ENCODE measurements at places on chromosomes 4 and X. TPM values are rescaled to one million over a fixed set of nuclear protein-coding genes. Genes with fewer than 3 reads are reported as not detected.

GLUD2 gene
- total RNA-seq, result 2.8 TPM

DNA sequence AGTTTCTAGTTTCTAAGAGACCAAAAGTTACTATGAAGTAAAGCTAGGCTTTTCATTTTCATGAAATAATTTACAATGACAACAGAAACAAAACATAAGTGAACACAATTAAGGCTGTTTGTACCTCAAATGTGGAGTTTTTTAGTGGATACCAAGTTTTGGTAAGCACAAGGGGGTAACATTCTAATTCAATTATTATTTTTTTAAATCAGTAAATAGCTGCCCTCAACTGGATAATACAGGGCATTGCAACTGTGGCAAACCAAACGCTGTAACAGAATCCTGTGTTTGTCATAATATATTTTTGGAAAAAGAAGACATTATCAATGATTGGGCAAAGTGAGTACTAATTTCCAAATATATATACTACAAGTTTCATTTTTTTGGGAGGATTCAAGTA is 150.3 kb downstream of the FBXW7 start:
- DNase-seq, result peak; percentile 7

CASP3 gene
- total RNA-seq, result 54.6 TPM

DNA sequence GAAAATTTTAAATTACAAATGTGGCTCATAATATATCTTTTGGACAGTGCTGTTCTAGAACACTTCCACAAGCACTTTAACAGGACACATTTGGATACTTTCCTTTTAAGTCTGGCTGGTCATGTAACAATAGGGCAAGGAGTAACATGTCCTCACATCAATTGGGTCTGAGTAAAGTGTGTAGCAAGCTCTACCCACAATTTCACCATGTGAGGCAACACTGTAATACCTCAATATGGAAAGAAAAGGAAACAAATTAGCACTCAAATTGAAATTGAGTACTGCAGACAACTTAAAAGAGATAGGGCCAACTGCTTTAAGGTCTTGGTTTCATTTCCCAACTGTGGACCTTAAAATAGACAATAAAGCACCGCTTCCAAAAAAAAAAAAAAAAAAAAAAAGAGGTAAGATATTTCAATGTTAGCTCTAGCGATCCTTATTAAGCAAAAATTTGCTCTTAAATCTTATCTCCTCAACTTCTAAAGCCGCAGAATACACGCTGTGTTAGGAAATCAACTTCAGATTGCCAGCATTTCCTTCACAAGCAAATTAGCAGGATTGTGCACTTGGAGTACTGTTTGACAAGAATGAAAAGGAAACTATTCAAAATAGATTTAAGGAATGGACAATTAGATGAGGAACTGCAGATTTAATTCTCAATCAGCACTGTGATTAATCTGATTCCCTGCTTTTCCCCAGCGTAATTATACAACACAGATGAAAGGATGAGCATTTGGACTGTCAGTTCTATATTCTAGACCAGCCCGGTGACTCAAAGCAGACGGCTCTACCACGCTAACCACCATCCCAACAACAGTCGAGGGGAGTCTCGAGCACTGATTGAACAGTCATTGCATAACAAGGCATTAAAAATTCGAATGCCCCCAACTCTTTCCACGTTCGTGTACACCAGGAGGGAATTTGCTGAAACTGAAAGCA is 1.6 kb downstream of the CASK start:
- DNase-seq, result peak; percentile 30

CXXC4 gene
- total RNA-seq, result 1.4 TPM

GPR82 gene
- 0.10 TPM for total RNA-seq

FSTL5 gene
- 3.3 TPM for total RNA-seq

SLC6A14 gene
- 3.2 TPM for total RNA-seq

CXorf65 gene
- total RNA-seq, result not detected

GRCh38 chrX:29376584-29376983 is 789.3 kb downstream of the IL1RAPL1 start:
- DNase-seq, result no peak

- DNase-seq, result no peak
Measured at GRCh38 chr4:158159054-158159717, 13.6 kb downstream of the GASK1B start.

- no peak for DNase-seq
Measured at GRCh38 chr4:179597301-179597700, 2155.1 kb upstream of the AGA start.

DNA sequence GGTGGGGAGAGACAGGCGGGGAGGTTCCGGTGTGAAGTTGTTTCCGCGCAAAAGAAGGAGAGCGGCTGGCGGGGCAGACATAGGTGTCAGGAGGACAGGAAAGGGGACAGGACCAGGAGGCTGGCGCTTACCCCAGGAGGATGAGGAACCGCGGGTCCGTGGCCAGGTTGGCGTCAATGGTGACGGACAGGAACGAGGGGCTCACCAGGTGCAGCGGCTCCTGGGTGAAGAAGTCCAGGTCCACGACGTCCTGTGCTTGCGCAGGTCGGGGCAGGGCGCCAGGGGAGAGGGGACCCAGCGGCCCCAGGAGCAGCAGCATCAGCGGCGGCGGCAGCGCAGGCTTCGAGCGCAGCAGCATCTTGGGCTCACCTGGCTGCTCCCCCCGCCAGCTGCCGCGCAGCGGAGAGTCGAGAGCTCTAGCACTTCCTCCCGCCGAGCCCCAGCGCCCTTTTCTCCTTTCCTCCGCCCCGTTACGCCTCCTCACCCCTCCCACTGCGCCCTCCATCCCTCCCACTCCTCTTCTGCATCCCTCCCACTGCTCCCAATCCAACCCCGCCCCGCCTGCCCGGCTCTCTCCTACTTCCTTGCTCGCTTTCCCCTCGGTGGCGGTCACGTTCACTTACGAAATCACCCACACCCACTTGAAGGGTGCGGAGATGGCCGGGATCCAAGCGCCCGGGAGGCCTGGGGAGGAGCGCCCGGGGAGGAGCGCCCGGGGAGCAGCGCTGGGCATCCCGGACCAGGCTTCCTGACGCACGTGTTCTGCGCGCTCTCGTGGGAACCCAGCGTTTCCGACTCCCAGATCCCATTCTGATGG is at the start of gene HPSE:
HPSE (minus strand) TSS at position 424 of the 817 bp plus-strand sequence; CDS start at position 358, 66 bp downstream.
- DNase-seq, result peak; percentile 70

DNA sequence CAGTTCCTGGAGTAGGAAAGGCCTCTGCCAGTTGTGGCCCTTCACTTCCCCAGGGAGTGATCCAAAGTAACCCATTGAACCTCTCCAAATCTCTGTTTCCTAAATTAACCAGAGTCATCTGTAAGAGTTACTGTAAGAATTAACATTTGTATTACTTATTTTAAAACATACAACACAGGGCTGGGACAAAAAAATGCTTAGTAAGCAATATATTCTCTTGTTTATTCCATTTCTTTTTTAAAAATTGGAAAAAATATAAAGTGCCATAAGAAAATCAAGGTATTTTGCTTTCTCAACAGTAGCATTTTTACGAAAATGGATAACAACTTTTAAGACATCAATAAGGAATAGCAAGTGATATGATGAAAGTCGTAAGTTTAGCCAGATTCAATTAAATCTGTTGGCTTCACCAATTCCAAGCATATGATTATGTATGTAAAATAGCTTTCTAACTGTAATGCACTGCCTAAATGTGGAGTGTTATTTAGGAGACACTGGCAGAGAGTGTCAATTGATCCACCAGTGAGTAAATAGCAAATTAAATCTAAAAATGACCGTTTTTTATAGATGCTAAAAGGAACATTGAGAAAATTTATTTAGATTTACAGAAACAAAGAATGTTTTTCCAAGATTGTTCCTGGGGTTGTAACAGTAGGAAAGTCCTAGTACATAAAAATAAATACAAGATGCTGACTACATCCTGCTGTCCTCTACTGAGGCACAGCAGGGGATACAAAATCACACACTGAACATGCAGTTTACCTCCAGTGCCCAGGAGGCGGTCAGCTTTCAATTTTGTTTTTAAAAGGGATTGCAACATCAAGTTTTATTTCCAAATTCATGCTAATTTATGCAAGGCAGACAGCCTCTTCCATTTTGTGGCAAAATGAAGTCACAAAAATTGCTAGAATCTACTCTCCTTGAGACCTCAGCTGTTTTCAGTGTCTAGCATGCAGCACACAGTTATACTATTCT is 53.7 kb downstream of the GPM6A start:
- no peak for DNase-seq

SULT1B1 gene
- 0.72 TPM for total RNA-seq

DNA sequence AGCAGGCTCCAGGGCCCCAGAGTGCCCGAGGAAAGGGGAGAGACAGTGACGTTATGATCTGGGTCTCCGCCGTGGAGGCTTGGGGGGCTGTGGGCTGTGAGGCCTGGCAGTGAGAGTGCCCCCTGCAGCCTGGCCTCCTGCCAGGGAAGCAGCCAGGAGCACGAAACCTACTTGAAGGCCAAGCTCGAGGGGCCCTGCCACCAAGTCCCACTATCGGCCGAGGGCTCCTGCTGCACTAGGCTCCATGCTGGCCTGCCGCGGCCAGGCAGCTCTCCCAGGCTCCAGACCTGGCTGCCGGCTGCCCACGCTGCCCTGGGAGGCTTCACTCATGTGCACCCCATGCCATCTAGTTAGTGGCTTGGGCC is 18.7 kb downstream of the FLNA start:
- no peak for DNase-seq

GRCh38 chr4:88320224-88320779 is 35.9 kb upstream of the PPM1K start:
- no peak for DNase-seq

DNA sequence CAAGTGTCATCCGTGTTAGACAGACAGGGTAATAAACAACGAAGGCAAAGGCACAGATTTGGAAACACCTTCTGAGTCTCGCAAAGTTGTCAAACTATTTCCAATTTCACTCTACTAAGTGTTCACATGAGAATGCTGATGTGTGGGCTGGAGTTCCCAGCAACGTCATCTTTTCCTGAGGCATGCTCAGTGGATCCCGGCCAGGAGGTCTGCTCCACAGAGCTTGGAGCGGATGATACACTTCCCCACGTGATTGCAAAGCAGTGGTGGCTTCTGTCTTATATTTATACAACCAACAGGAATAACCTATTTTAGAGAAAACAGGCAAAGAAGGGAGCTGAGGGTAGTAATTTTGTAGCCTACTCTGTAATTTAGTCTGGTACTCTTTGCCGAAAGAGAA is 40.1 kb upstream of the PDK3 start:
- peak; percentile 61 for DNase-seq

DNA sequence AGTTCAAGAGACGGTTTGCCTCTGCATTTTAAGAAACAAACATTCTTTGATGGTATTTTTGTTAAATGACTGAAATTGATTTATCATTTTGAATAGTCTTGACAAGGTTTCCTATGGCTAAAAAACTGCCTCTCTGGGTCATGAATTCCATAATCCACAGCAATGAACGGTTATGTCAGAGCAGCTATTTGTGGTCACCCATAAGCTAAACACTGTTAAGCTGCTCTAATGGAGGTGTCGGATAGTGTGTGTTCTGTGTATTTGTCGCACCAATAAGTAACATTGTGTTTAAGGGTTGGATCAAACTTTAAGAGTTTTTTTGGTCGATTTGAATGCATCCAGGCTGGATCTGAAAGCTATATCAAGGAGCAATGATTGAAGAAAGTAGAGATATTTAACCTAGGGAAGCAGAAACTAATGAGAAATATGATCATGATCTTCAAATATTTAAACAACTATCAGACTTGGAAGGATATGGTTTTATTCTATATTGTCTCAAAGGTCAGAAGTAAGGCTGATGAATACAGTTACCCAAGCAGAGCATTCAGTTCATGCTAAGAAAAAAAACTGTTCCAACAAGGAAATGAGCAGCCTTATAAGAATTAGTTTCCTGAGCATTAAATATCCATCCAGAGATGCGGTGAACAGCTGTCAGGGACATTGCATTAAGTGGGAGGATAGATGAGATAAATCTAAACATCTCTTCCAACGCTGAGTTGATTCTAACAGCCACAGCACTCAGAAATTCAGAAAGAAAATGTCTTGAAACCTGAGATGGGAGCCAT is 232.3 kb upstream of the RPS6KA3 start:
- DNase-seq, result peak; percentile 1
